Activated naive CD4-positive, alpha-beta T cell (primary cell): ENCODE measurements at places on chromosomes 11 and 22.

GRCh38 chr11:57403802-57404147 is 13.3 kb upstream of the PRG2 start:
- DNase-seq = no peak

- no peak for DNase-seq
These were observed 114.7 kb downstream of the CRYBB2 start for GRCh38 chr22:25334162-25334490.

DNA sequence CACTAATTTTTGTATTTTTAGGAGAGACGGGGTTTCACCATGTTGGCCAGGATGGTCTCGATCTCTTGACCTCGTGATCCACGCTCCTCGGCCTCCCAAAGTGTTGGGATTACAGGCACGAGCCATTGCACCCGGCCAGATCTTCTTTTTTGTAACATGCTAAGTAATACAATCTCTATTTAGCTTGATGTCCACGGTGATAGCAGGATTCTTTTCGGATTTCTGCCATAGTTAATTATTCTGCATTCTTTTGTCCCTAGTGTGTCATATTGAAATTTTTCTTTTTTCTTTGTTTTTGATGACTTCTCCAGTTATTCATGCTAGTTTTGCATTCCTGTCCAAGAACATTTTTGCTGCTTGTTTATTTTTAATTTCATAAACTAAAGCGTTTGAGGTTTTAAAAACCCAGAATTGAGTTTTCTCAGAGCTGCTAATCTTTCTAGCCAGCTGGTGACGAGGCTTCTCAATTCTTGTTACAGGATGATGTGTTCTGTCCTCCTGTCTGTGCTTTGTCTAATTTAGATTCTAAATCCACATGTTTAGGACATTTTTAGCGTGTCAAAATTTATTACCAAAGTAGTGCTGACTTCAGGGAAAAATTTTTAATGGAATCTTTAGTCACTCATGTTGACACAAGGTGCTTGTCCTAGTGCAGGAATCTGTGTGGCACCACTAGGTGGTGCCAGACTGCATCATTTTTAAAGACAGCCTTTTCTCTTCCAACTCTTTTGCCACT is 21.8 kb downstream of the NF2 start:
- DNase-seq = no peak

DNA sequence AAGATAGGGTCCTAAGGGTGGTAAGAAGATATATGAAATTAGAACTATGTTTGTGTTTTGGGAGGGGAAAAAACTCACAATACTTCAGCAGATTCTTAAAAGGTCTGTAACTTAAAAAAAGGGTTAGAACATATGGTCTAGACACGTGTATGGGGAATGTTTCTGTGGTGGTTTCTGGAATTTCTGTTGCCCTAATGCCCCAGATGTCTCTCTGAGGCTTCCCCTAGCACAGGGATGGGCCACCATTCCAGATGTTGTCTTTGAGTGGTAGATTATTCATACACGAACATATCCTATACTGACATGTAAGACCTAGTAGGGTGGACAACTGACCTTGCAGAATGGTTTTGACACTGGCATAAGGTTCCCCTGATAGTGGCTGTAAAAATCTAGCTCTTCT is 26.2 kb downstream of the EHF start:
- no peak for DNase-seq

- DNase-seq = peak; percentile 61
These were observed at the start of gene GLB1L2 for GRCh38 chr11:134331354-134332188. TSS of gene GLB1L2 (plus strand) at chr11:134331988. CDS start at chr11:134332062, 74 bp downstream.

DNA sequence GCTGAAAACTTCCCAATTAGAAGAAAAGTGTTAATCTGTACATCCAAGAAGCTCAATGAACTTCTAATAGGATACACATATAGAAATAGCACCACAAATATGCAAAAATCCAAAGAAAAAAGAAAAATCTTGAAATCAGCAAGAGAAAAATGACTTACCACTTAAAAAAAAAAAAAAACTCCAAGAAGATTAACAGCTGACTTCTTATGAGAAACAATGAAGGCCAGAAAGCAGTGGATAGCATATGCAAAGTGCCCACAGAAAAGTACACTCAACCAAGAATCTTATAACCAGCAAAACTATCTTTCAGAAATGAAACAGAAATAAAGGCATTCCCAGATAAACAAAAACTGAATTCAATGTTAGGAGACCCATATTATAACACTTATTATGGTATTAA is 29.9 kb upstream of the OR5B12 start:
- DNase-seq = no peak

DNA sequence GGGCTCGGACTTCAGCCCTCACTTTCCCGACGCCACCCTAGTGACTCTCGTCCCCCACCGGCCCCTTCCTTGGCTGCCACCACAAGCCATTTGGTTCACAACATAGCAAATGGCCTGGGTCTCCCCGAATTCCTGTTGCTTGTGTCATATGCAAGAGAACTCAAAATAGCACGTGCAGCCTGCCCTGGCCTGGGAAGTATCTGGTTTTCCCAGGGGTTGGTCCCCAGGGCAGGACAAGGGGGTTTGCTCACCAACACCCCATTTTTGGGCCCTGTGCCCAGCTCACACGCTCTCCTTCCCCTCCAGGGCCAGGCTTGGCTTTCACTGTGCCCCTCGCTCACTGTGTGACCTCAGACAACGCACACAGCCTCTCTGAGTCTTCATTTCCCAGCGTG is 12.8 kb upstream of the TPCN2 start:
- DNase-seq = no peak

DNA sequence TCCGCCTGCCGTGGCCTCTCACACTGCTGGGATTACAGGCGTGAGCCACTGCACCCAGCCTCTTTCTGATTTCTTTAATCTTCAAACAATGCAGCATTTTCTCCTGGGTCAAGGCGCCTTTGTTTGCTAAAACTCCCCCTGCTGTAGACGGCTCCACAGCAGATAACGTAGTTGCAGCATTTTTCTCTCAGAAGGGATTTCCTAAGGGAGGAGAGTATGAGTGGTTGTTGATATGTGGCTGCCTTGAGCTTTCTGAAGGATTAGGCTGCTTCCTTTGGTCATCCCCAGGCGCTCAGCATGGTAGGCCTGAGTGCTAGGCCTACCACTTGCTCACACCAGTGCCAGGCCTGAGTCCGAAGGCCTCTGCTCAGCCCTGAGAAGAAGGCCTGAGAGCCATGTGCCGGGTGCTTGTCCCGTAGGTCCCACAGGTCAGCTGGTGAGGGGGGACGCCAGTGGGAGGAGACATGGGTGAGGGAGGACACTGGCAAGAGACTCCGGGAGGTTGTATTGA is 18.1 kb downstream of the SMARCB1 start:
- no peak for DNase-seq

GRCh38 chr11:43735961-43736360 is 55.4 kb downstream of the HSD17B12 start:
- DNase-seq = no peak

DNA sequence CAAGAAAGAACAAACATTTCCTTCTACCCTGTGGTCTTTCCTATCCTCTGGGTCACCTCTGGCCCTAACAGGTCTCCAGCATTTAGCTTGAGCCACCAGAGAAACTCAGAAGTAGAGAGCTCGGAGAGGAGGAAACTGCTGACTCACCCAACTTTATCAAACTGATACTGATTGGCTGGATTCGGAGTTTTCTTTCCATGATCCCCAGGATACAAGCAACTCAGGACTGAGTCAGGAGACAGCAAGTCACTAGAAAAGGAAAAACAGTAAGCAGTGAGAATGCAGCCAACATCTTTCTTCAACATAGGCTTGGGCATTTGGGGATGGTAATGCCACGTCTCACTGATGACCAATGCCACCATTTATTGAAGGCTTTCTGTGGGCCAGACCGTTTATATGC is 32.7 kb downstream of the THOC5 start:
- DNase-seq = no peak
